ENCODE measurements at places on chromosomes 16 and 17.
A peak's percentile ranks its signal among the peaks of the same experiment; 100 is the strongest.

- no peak for DNase-seq
Observed at GRCh38 chr16:82091241-82091640, 56.2 kb downstream of the HSD17B2 start.

DNA sequence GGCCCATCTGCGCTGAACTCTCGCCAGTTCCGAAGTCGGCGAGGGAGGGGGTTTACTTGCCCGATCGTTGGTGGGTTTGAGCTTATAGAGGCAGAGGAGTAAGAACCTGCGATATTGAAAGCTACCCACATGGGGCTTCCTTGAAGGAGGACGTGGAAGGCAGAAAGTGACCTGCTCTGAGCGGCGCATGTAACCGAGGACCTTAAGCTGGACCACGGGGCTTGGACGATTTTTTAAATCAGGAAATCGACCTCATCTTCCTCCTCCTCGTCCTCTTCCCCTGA, 2.0 kb downstream of the PRAC2 start:
- no peak for DNase-seq

- DNase-seq, result no peak
Observed at GRCh38 chr17:80870401-80870800, 121.2 kb upstream of the CHMP6 start.

GRCh38 chr16:88853325-88853941, 3.3 kb downstream of the GALNS start:
- DNase-seq, result peak; percentile 35

- DNase-seq, result no peak
Observed at GRCh38 chr17:59558953-59559352, 6.5 kb upstream of the DHX40 start.
